GM23248 (cell line): ENCODE measurements at places on chromosomes 2 and 18. TPM values are rescaled to one million over a fixed set of nuclear protein-coding genes. Genes with fewer than 3 reads are reported as not detected.

AMER3 gene
- polyA plus RNA-seq = not detected in 2 replicates

GCG gene
- not detected in 2 replicates for polyA plus RNA-seq

DNA sequence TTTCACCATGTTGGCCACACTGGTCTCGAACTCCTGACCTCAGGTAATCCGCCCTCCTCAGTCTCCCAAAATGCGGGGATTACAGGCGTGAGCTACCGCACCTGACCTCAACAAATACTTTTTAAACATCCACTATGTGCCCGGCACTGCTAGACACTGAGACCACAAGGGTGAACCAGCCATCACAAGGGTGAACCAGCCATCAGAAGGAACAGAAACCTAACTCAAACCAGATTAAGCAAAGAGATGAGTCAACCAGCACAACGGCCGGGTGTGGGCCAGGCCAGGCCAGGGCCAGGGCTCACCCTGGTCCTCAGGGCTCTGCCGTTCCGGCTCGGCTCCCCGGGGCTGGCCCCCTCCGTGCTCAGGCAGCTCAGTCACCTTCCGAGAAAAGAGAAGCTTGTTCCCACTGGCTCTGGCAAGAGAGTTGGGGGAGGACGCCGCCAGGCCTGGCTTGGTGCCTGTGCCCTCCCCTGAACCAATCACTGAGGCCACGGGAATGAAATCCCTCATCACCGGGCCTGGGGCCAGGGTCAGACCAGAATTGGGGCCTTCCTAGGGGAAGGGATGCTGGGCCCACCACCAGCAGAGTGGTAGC, 4.4 kb downstream of the TEX44 start:
- peak; percentile 84 for DNase-seq

SLC4A5 gene
- polyA plus RNA-seq = 0.35 TPM in 1 of 2 replicates, not detected in the other

DNA sequence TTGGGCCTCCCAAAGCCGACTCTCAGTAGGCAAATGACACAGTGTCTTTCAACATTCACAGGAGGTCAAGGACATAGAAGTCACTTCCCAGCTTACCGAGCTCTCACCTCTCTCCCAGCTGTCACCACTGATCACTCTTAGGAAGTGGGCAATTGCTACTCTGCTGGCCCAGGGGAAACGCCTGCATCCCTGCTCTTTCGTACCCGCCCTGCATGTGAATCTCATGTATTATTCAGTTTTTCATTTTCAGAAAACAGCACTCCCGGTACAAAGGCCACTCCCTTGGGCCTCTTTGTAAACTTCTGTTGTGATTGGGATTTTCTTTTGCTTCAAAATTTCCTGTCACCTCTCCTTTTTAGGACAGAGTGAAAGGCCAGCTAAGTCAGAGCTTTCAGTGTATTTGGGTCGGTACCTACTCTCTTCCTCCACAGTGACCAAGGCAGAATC, 15.4 kb downstream of the MRPL44 start:
- DNase-seq = no peak

DNA sequence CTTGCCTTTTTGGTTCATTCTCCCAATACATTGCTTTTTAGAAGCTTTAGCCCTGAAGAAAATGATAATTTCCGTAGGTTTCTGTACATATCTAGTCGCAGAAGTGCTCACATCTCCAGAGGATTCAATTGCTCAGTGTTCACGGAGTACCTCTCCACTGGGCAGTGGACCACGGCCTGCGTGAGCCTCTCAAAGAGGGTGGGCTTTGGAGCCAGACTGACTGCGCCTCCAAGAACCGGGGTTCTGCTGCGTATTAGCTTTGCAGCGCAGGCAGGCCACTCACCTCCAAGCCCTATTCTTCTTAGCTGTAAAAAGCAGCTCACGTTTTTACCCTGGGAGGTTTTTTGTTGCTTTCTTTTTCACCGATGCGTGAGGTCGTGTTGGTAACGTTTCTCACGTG, 35.4 kb downstream of the NTSR2 start:
- no peak for DNase-seq

GRCh38 chr2:38178119-38178518, 102.2 kb upstream of the CYP1B1 start:
- DNase-seq = peak; percentile 41

DNA sequence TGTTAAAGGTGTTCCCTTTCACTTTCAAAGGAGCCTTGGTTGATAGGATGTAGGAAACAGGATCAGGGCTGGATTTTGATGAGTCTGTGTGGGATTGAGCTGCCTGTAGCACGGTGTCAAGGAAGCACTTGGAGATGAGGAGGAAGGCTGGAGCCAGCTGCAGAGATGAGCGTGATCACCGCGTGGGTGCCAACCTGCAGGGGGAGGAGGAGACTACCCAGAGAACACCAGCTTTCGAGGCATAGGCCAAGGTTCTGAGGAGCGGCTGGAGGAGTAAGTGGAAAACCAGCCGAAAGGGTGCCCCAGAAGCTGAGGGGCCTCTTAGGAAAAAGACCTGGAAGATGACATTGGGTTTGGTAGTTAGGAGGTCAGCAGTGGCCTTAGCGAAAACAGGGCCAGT, 64.2 kb downstream of the TGOLN2 start:
- DNase-seq = no peak

DNA sequence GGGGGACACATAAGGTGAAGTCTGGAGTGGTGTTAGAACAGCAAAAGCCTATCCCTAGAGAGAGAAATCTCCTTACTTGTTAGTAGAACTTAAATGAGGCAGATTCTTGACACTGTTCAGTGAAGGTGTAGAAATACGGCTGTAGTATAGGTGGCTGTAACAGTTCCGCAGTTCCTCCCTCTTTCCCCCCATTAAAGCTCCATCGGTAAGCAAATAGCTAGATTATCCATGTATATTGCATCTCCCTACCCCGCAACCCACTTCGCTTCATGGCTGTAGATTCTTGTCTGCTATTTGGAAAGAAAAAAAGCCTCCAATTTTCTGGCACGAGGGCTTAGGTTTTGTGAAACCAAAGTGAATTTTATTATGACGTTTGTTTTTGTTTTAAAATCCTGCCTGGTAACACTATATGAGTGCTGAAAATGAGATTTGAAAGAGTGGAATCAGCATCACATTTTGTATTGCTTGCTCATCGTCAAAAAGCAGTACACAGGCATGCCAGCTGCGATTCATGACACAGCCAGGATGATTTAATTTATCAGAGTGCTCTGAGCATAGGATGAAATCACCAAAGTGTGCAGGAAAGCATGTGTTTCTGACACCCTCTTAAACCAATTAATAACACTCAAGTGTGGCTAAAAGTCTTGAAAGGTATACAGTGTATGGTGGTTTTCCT, 1.4 kb downstream of the FAM171B start:
- peak; percentile 86 for DNase-seq

VWA3B gene
- polyA plus RNA-seq = not detected in 2 replicates

VAMP5 gene
- 287 and 289 TPM in 2 replicates for polyA plus RNA-seq

GRCh38 chr2:220833446-220833845, 738.7 kb downstream of the EPHA4 start:
- DNase-seq = no peak

GRCh38 chr2:59398081-59398480, 1155.4 kb downstream of the BCL11A start:
- no peak for DNase-seq

DNA sequence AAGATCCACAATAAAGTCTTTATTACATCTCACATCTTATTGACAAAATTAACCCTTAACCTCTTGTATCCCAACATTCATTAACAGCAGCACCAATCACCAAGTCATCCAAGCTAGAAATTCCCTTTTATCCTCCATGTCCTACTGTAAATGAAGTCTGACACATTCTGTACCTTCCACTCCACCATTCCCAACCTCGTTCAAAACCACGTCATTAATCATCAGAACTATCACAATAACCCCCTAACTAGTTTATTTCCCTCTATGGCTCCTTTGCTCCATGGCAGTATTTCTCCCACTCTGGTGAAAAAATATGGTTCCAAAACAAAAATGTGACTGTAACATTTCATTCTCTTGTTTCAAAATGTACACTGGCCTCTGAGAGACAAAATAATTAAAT, 1626.2 kb downstream of the LRP1B start:
- DNase-seq = no peak

GRCh38 chr18:67865400-67865799, 348.9 kb upstream of the DSEL start:
- DNase-seq = no peak

- DNase-seq = no peak
Measured at GRCh38 chr2:62144689-62145477, 51.0 kb upstream of the B3GNT2 start.

DSC1 gene
- polyA plus RNA-seq = not detected in 2 replicates

DNA sequence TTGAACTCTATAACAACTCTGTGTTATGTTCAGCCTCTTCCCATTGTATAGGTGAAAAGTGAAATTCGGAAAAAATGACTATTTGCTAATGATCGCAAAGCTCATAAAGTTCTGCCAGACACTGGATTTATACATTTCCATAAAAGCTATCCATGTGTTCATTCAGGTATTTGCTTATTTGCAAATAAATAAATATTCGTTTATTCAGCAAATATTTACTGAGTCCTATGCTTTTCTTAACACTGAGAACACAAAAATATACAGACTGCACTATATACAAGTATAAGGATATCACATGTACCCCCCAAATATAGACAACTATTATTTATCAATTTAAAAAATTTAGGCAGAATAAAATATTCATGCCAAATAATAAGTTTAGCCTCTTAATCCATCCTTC, 63.2 kb upstream of the ATP8B1 start:
- DNase-seq = no peak

FTCDNL1 gene
- polyA plus RNA-seq = 1.6 and 1.9 TPM in 2 replicates

POU3F3 gene
- not detected in 2 replicates for polyA plus RNA-seq

DNA sequence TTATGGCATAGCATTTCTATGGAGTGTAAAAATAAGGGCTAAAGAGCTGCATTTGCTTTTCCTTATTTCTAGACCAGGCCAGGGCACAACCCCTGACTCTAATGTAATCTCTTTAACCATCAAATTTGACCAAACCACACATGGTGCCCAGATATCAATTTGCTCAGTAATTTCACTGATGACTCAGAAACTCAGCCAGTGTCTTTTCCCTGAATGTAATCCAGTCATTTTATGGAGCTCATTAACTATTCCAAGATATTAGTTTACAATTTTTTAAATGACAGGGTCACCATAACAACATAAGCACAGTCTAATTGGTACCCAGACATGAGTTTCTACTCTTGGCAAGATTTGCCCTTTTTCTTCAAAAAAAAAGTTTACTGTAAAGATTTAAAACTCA, 270.8 kb upstream of the AGAP1 start:
- peak; percentile 45 for DNase-seq

UPP2 gene
- not detected in 2 replicates for polyA plus RNA-seq

DNA sequence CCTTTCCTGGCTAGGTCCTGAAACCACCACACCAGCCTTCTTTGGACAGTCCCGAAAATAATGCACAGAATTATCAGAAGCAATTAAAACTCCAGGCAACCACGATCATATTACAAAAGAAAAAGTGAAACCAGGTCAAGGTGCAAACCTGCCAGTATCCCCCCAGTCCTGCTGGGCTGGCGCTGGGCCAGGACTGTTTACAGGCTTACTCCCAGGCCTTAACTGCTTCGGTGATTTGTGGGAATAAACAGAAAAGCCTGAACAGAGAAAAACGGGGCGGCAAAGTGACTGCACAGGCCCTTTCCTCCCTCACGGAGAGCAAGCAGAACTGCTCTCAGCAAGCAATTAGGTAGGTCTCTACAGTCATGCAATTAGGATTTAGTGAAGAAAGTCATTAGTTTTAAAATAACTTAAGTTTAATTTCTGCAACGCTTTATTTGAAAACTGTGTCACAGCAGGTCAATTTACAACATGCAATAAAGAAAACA, 1.3 kb downstream of the HDAC4 start:
- peak; percentile 53 for DNase-seq

GRCh38 chr2:44548221-44549098, 186.7 kb downstream of the CAMKMT start:
- DNase-seq = peak; percentile 34

GRCh38 chr2:190459881-190460280, 51.7 kb downstream of the MFSD6 start:
- DNase-seq = no peak

GRCh38 chr2:45173513-45173912, 164.3 kb upstream of the SIX2 start:
- peak; percentile 97 for DNase-seq

GRCh38 chr2:219517954-219518778, 3.9 kb downstream of the ASIC4 start:
- DNase-seq = no peak

DNA sequence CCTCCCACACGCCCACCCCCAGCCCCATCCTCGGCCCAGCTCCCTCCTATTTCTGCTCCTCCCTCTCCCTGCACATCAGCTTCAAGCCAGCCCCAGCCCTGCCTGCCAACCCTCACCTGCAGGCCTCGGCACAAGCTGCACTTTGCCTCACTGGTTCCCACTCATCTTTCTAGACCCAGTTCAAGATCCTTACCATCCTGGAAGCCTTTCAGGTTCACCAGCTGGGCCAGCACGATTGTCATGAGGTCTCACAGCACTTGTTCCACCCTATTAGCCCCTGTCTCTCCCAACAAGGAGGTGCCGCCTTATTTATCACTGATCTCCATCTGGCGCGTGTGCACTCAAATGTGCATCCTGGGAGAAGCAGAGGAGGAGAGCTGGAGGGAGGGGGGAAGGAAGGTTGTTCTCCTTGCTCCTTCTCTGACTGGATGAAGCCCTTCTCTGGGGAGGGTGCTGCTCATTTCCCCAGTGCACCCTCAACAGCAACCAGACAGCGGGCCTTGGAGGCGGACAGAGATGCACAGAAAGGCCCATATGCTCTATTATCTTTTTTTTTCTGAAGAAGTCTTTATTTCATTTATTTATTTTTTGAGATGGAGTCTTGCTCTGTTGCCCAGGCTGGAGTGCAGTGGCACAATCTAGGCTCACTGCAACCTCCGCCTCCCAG, 15.5 kb upstream of the BIN1 start:
- DNase-seq = no peak

COL3A1 gene
- polyA plus RNA-seq = 977 and 987 TPM in 2 replicates

ANKRD62 gene
- not detected in 2 replicates for polyA plus RNA-seq

CCDC85A gene
- 1.6 TPM in 2 replicates for polyA plus RNA-seq

GRCh38 chr18:62678847-62679485, 36.4 kb upstream of the PHLPP1 start:
- no peak for DNase-seq

DNA sequence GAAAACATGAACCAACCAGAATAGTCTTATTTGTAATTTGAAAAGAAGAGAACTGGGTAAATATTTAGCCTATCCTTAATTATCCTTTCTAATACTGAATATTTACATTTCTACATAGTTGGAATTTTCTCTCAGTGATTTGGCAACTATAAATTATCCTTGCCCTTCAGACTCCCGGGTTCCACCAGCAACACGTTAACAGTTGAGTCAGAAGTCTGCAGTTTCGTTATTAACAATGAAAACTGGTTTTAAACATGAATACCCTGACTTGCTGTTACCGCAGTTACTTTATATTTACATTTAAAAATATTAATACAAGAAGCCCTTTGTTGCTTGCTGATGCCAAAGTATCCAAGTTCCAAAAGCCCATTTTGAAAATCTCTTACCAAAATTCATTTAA, 673.0 kb downstream of the ARHGAP15 start:
- DNase-seq = peak; percentile 55
